ENCODE measurements at places on chromosomes 3 and 15. TPM values are rescaled to one million over a fixed set of nuclear protein-coding genes. Genes with fewer than 3 reads are reported as not detected.

Gene LYZL4
- not detected for total RNA-seq

Gene C3orf22
- total RNA-seq = 0.12 TPM

Gene LARP6
- 6.4 TPM for total RNA-seq

Gene EPHA3
- total RNA-seq = 0.40 TPM

Gene DUSP7
- 9.7 TPM for total RNA-seq

Gene ACOX2
- 10.2 TPM for total RNA-seq

Gene GOLGA6L7
- not detected for total RNA-seq

Gene PLA2G4E
- 0.24 TPM for total RNA-seq

Gene ERC2
- total RNA-seq = not detected

Gene CD96
- not detected for total RNA-seq

Gene ANKRD34C
- total RNA-seq = not detected

Gene LSM3
- 14.1 TPM for total RNA-seq

Gene A4GNT
- not detected for total RNA-seq

DNA sequence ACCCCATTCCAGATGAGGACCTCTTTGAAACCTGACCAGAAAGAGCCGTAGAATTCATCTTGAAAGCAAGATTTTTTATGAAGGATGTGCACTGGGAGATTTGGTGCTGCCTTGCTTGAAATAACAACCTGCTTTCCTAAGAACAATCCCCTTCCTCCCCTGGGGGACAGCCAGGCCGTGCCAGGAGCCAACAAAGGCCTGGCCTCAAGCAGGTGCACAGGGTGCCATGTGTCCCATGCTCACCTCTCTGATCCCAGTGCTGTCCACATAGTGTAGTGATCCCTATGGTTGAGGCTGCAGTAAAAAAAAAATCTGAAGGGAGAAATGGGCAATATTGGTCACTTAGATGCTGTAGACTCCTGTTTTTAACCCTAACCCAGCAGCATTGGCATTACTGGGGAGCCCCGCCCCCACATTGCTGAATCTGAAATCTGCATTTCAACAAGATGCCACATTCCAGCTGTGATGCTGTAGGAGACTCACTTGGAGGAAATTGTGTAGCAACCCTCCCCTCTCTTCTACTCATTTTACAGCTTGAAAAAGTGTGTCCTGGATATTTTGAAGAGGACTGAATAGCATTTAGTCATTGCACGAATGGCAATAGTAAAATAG is 171.2 kb downstream of the APBA2 start:
- no peak overlapping the region for H3K27ac ChIP-seq
- H3K4me3 ChIP-seq = no peak overlapping the region
- no peaks in the 10 kb centered on the region for H3K27me3 ChIP-seq
- no peak for DNase-seq
- no peaks in the 10 kb centered on the region for H3K4me1 ChIP-seq

DNA sequence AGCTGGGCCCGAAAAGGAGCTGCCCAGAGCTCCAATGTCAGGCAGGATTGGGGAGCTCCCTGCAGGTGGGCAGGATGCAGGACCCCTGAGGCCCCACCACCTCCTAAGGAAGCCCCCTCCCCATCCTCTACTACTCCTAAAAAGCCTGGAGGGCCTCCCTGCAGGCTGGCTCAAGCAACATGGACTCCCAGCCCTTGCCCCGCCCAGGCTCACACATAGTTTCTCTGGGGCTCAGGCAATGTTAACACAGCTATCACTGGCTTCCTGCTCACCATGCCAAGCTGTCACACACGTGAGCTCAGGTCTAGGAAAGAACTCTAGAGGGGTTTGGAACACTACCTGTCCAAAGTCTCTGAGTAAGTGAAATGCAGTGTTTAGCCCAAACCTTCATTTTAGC is 65.4 kb upstream of the ZNF148 start:
- no peaks in the 10 kb centered on the region for H3K4me1 ChIP-seq
- no peak overlapping the region for H3K4me3 ChIP-seq
- H3K27me3 ChIP-seq = no peaks in the 10 kb centered on the region
- DNase-seq = no peak
- no peak overlapping the region for H3K27ac ChIP-seq

- H3K36me3 ChIP-seq = no peaks in the 10 kb centered on the region
- peaks cover 23% of the 10 kb centered on the region for H3K4me1 ChIP-seq
Observed at GRCh38 chr3:186915806-186916796, 14.2 kb upstream of the ST6GAL1 start.

DNA sequence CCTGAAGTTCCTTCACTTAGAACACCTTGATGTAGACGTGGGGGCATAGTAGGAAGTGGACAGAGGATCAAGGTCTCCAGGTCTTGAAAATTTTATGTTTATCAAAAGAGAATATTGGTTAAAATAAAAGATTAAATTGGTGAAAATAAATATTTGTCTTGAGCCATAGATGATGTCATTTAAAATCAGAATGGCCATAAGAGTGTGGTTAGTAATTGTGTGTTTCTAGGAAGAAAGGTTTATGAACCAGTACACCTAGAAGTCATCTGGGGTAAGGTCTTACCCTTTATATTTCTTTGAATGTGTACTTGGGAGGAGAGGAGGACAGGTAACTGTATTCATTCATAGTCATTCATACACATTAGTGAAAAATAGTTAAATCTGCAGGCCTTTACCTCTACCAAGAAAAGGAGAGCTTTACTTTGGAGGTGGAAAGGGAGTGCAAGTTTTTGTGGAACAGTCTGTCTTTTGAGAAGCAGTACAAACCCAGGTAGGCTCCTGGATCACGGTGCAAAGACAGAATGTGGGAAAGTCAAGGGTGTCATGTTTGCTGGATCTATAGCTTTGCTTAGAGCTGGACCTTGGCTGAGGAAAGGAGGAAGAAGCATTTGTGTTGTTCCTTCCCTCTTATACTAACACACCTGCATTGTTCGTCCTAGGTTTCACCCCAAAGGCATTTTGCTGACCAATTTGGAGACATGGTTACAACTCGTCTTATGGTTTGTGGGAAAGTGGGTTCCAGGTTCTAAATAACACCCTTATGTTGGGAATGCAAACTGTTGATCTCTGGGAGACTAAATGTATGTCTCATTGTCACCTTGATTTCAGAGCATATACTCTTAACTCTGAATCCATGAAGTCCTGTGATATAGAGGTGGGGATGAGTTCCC is 6.2 kb downstream of the SCAANT1 start:
- DNase-seq = no peak
- H3K27me3 ChIP-seq = no peaks in the 10 kb centered on the region
- no peak overlapping the region for H3K4me3 ChIP-seq

GRCh38 chr3:59426821-59427565 is 377.2 kb upstream of the CFAP20DC start:
- no peak overlapping the region for H3K4me3 ChIP-seq
- no peaks in the 10 kb centered on the region for H3K36me3 ChIP-seq
- H3K4me1 ChIP-seq = no peaks in the 10 kb centered on the region
- no peak overlapping the region for H3K27ac ChIP-seq
- no peaks in the 10 kb centered on the region for H3K27me3 ChIP-seq

DNA sequence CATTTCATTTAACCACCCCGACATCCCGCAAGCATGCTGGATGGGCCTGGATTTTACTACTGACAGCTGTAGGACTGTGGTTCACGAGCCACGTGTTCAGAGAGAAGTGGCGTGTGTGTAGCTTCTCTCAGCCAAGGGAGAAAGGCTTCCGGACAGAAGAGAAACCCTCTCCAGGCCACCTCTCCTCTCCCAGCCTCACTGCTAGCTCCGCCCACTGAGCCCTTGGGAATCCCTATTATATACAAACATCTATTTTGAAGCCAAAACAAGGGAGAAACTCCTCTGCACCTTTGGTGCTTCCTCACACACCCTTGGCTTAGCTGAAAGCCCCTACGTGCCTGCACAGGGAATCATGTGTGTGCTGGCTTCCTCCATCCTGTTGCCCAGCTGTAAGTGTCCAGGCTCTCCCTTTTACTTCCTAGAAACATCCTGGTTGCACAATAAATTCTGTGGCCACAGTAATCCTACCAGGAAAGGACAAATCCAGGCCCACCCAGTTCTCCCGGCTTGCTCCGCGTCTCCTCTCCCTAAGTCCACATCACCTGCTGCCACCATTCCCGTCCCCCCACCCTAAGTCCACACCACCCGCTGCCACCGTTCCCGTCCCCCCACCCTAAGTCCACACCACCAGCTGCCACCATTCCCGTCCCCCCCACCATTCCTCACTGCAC is 30.5 kb downstream of the PCSK6 start:
- no peak overlapping the region for H3K4me3 ChIP-seq
- no peaks in the 10 kb centered on the region for H3K27me3 ChIP-seq
- DNase-seq = peak; percentile 45
- peaks cover 26% of the 10 kb centered on the region for H3K4me1 ChIP-seq

DNA sequence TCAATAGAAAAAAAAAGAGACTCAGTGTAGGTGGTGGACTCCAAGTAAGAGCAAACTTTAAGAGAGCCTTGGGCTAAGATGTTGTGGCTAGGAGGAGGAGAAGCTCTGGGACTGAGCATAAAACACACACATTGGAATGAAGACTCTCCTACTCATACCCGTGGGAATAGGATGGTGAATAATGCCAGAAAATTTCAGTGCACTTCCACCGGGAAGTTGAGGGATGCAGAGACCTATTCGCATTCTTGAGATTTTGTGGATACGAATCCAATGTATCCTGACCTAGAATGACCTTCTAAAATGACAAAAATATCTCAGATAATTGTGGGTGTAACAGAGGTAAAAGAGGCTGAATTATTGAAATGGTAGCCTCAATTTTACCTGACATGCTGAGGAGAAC is 388.7 kb upstream of the SGO1 start:
- H3K4me1 ChIP-seq = no peaks in the 10 kb centered on the region
- H3K27me3 ChIP-seq = no peaks in the 10 kb centered on the region
- no peak overlapping the region for H3K4me3 ChIP-seq
- H3K27ac ChIP-seq = no peak overlapping the region

GRCh38 chr3:80000022-80000421 is 232.2 kb upstream of the ROBO1 start:
- H3K4me1 ChIP-seq = no peaks in the 10 kb centered on the region
- H3K27me3 ChIP-seq = no peaks in the 10 kb centered on the region
- H3K36me3 ChIP-seq = no peaks in the 10 kb centered on the region
- no peak overlapping the region for H3K4me3 ChIP-seq

GRCh38 chr3:189455641-189456417 is 175.4 kb upstream of the TP63 start:
- peaks cover 13% of the 10 kb centered on the region for H3K4me1 ChIP-seq
- DNase-seq = no peak
- no peak overlapping the region for H3K27ac ChIP-seq
- no peak overlapping the region for H3K4me3 ChIP-seq

GRCh38 chr3:139120086-139121056 is 75.7 kb upstream of the PRR23C start:
- H3K27me3 ChIP-seq = no peaks in the 10 kb centered on the region
- peak; percentile 14 for DNase-seq
- H3K4me1 ChIP-seq = no peaks in the 10 kb centered on the region

GRCh38 chr3:52317208-52318000 is 1.3 kb downstream of the DNAH1 start:
- peaks cover 6% of the 10 kb centered on the region for H3K4me1 ChIP-seq
- H3K36me3 ChIP-seq = no peaks in the 10 kb centered on the region
- H3K4me3 ChIP-seq = peak overlapping the region; percentile 54

GRCh38 chr15:68158046-68158628 is 47.0 kb downstream of the CALML4 start:
- H3K4me1 ChIP-seq = no peaks in the 10 kb centered on the region
- H3K36me3 ChIP-seq = peaks cover 6% of the 10 kb centered on the region
- no peak for DNase-seq
- no peak overlapping the region for H3K4me3 ChIP-seq

- H3K4me1 ChIP-seq = no peaks in the 10 kb centered on the region
- DNase-seq = no peak
- no peaks in the 10 kb centered on the region for H3K27me3 ChIP-seq
- no peak overlapping the region for H3K4me3 ChIP-seq
- H3K27ac ChIP-seq = no peak overlapping the region
Observed at GRCh38 chr15:44584162-44584749, 47.3 kb downstream of the EIF3J start.

- peak overlapping the region; percentile 92 for H3K27ac ChIP-seq
- H3K27me3 ChIP-seq = no peaks in the 10 kb centered on the region
- H3K4me3 ChIP-seq = peak overlapping the region; percentile 12
- H3K4me1 ChIP-seq = peaks cover 78% of the 10 kb centered on the region
- no peak for DNase-seq
Observed at GRCh38 chr3:42036483-42036823, 54.7 kb upstream of the TRAK1 start.

- H3K27ac ChIP-seq = peak overlapping the region; percentile 13
- peaks cover under 1% of the 10 kb centered on the region for H3K36me3 ChIP-seq
- H3K4me3 ChIP-seq = peak overlapping the region; percentile 98
- peaks cover 39% of the 10 kb centered on the region for H3K4me1 ChIP-seq
- DNase-seq = no peak
Observed at GRCh38 chr3:142445816-142446254, 2.0 kb downstream of the XRN1 start.

DNA sequence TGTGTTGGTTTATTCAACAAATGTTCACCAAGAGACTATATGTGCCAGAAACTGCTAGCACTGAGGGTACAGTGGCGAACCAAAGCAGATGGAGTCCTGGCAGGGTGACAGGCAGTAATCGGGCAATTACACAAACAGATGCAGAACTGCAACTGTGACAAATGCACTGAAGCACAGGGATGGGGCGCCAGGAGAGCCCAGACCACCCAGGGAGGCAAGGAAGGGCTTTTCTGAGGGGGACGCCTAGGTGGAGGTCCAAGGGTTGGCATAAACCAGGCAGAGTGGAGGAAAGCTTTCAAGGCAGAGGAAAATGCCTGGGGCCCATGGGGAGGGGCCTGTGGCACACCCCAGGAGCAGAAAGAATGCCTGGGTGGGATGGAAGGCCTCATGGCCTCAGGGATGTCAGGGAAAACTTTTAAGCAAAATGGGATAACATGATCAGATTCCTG is 5.5 kb downstream of the DIS3L start:
- H3K27ac ChIP-seq = no peak overlapping the region
- peaks cover 53% of the 10 kb centered on the region for H3K36me3 ChIP-seq
- DNase-seq = no peak
- no peaks in the 10 kb centered on the region for H3K27me3 ChIP-seq
- H3K4me1 ChIP-seq = peaks cover 11% of the 10 kb centered on the region
- no peak overlapping the region for H3K4me3 ChIP-seq

DNA sequence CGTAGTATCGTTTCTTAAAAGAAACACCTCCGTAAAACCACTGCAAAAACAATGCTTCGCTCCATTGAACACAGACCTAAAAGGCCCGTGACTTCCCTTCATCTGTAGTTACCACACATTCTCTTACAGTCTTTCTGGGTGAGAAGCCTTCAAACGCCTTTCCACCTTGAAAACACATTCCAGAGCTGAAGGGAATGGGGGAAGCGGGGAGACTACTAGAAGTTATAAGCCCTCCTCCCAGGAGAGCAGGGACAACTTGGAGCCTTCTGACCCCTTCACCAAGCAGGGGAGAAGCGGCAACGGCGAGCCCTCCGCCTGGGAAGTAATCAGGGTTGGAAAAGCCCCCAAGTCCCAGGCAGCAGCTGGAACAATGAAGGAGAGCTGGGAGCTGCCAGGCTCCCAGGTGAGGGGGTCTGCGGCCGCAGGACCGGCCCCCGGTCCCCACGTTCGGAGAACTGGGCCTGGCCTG is 461 bp downstream of the SECISBP2L start:
- DNase-seq = no peak
- H3K4me3 ChIP-seq = peak overlapping the region; percentile 95
- peak overlapping the region; percentile 79 for H3K27ac ChIP-seq

GRCh38 chr3:116253511-116253910 is 191.8 kb downstream of the LSAMP start:
- H3K27me3 ChIP-seq = no peaks in the 10 kb centered on the region
- no peaks in the 10 kb centered on the region for H3K36me3 ChIP-seq
- H3K4me3 ChIP-seq = no peak overlapping the region
- H3K27ac ChIP-seq = no peak overlapping the region
- no peak for DNase-seq

- no peaks in the 10 kb centered on the region for H3K27me3 ChIP-seq
- DNase-seq = no peak
Observed at GRCh38 chr15:62124176-62124972, 40.7 kb downstream of the C2CD4B start.

GRCh38 chr3:112056451-112056929 is 22.0 kb downstream of the TMPRSS7 start:
- DNase-seq = no peak
- H3K27me3 ChIP-seq = no peaks in the 10 kb centered on the region
- no peak overlapping the region for H3K4me3 ChIP-seq
- no peaks in the 10 kb centered on the region for H3K4me1 ChIP-seq
- no peaks in the 10 kb centered on the region for H3K36me3 ChIP-seq
